ENCODE measurements at places on chromosomes 5 and 9.

DNA sequence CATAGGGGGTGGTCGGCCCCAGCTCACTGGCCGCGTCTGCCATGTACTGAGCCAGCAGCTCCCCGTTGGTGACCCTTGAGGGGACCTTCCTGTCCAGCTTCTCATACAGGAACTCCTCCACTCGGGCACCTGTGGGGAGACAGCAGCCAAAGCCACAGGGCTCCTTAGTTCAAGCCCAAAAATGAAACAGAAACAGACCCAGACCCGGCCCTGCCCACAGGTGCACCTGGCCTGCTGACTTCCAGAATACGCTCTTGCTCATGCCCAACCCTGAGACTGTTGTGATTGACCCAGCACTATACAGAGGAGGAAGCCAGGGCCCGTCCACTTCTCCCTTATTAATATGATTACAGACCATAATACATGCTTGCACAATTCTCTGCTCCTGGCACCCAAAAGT, 7.0 kb downstream of the SH3GLB2 start:
- no peak for DNase-seq

- no peak for DNase-seq
Measured at GRCh38 chr9:115373000-115373709, 255.2 kb upstream of the TNC start.

GRCh38 chr5:16889203-16889971, 46.7 kb downstream of the MYO10 start:
- DNase-seq: no peak

DNA sequence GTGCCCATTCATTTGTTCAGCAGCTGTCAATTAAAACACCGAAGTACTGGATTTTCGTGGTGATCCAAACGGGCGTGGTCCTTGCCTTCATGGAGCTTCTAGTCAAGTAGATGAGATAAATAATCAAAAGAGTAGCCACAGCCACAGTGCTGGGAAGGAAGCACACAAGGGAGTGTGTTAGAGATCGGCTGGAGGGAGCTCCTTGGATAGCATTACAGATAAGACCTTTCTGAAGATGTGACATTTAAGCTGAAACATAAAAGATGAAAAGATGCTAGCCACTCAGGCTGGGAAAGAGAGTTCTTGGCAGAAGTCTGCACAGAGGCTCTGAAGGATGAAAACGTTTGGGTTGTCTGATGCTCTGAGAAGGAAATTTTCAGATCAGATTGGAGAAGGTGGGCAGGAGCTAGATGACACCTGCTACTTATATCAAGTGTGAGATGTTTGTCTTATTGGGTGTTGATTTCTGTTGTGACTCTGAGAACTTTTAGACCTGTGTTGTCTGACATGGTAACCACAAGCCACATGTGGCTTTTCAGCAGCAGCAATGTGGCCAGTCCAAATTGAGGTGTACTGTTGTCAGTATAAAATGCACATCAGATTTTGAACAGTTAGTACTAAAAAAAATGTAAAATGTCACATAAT, 123.9 kb downstream of the TLE4 start:
- peak; percentile 37 for DNase-seq

DNA sequence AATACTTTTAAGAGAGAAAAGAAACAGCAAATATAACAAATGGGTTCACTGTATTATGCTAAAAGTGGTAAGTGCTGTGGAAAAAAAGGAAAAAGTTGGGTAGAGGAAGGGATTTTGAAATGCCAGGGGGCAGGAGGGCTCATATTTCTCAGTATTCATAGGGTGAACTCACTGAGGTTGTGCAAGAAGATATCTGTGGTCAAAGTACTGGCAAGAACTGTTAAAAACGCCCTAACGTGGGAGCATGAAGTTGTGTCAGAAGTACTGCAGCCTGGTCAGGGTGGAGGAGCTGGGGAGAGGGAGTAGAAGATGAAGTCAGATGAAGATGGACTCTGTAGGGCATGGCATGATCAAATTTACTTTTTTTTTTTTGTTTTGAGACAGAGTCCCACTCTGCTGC, 31.2 kb upstream of the SLC28A3 start:
- no peak for DNase-seq

DNA sequence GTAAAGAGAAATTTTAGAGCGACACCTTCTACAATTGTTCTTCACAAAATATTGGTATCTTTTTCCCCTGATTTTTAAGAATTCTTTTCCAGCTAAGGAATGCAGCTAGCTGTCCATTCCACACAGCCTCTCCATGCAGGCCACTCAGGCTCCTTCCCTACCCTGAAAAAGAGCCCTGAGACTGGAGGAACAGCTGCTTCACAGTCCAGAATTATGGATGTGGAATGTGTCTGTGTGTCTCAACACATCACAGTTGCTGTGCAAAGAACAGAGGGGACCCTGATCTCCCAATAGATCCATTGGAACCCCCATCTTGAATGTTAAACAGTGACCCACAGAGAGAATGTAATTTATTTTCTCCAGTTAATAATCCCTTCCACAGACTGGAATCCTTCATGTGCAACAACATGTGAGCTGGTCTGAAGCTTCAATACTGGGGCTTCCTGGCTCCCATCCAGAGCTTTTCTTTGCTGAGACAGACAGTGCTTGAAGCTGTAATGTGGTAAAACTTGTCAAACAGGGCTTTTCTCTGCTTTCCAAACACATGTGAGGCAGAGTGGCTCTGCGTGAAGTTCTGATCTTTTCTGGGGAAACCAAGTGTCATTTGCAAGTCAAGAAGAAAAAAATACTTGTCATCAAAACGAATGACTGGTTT, 53.3 kb upstream of the SMC5 start:
- no peak for DNase-seq

- DNase-seq: no peak
Measured at GRCh38 chr5:115531380-115531779, 13.2 kb downstream of the FEM1C start.

DNA sequence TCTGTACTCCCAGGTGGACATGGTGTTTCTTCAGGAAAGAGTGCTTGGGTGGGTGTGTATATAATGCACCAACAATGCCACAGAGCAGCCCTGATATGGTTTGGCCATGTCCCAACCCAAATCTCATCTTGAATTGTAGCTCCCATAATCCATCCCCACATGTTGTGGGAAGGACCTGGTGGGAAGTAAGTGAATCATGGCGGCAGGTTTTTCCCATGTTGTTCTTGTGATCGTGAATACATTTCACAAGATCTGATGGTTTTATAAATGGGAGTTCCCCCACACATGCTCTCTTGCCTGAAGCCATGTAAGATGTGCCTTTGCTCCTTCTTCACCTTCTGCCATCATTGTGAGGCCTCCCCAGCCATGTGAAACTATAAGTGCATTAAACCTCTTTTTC, 158.5 kb downstream of the NR3C1 start:
- DNase-seq: no peak

- DNase-seq: no peak
Measured at GRCh38 chr5:91469517-91470165, 86.5 kb upstream of the ARRDC3 start.

- no peak for DNase-seq
Measured at GRCh38 chr5:40477856-40478546, 201.7 kb upstream of the PTGER4 start.

- peak; percentile 75 for DNase-seq
Measured at GRCh38 chr9:71806901-71807307, 38.6 kb upstream of the CEMIP2 start.

DNA sequence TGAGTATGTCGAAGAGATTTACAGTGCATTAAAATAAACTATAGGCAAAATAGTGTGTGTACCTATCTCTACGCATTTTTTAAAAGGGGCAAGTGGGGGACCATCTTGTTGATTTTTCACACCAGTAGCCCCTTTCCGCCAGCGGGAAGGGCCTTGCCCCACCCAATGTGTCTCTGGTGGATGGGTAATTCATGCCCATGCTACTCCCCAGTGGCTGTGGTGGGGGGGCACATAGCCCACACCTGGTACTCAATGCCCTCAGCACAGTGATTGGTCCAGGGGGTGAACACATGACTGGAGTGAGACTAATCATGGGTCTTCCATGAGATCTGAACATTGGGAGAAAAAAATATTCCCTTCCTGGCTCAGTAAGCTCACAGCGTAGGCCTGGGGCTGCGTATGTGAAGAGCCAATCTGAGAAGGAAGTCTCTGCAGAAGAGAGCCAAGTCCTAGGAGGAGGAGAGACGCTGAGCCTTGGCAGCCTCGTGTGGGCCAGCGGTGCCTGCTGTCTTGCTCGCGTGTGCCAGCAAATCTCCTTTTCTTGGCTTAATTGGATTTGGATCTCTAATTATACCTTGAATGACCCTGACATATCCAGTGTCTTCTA, 103.4 kb downstream of the ADAMTS2 start:
- DNase-seq: no peak

GRCh38 chr5:169022718-169023117, 278.2 kb downstream of the SLIT3 start:
- no peak for DNase-seq

- no peak for DNase-seq
Measured at GRCh38 chr9:120676767-120677402, 37.4 kb downstream of the MEGF9 start.

GRCh38 chr5:33888587-33888986, 3.2 kb downstream of the ADAMTS12 start:
- DNase-seq: no peak

GRCh38 chr5:52356311-52356918, 431.3 kb upstream of the ITGA1 start:
- no peak for DNase-seq

DNA sequence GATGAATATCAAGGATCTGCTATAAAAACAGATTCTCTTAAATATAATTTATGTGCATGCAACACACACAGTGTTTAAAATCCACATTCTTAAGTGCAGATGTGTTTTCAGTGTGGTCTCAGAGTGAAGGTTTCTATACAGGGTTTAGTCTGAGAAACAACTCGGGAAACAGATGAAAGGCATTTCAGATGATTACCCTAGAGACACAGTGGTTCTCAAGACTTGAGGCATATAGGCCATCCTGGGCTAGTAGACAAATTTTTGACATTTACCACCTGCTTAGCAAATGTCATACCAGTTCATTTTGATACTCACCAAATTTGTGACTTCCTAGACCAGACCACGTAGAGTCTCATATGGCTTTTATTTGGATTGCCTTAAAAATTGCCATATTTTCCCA, 216.5 kb downstream of the ARL15 start:
- no peak for DNase-seq

- no peak for DNase-seq
Measured at GRCh38 chr9:126377536-126377935, 50.9 kb downstream of the MVB12B start.

- DNase-seq: peak; percentile 45
Measured at GRCh38 chr5:170225326-170226128, 7.3 kb upstream of the C5orf58 start.

GRCh38 chr5:40578501-40579451, 100.9 kb upstream of the PTGER4 start:
- no peak for DNase-seq

DNA sequence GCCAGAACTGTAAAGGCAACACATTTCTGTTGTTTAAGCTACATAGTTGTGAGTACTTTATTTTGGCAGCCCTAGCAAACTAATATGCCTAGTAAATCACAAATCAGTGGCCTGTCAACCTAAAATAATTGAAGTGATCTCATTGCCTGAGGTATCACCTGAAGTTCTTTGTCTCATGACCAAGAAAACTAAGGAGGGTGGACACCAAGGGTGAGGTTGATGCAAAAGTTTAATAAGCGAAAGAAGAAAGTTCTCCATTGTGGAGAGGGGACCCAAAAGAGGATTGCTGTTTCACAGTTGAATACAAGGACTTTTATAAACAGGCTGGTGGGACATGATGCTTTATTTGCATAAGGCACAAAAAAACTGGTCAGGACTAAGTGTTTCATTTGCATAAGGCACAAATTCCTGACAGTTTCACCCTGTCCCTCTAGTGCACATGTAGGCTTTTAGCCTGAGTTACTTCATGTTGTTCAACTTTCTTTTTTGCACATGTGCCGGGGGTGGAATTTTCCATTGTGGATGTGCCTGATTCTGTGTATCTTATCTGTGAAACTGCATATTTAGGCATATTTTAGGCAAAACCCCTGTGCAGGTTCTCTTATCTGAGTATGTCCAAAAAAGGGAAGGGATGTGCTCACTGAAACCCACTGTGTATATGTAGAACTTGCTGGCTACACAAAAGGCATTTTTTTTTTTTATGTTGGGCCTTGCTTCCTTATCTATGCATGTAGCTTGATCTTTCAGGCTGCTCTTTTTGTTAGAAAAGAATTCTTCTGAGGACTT, 108.6 kb upstream of the RAI14 start:
- DNase-seq: no peak

- no peak for DNase-seq
Measured at GRCh38 chr5:113217619-113218184, 217.1 kb downstream of the TSSK1B start.

GRCh38 chr5:150461231-150461630, 11.7 kb upstream of the RPS14 start:
- no peak for DNase-seq

DNA sequence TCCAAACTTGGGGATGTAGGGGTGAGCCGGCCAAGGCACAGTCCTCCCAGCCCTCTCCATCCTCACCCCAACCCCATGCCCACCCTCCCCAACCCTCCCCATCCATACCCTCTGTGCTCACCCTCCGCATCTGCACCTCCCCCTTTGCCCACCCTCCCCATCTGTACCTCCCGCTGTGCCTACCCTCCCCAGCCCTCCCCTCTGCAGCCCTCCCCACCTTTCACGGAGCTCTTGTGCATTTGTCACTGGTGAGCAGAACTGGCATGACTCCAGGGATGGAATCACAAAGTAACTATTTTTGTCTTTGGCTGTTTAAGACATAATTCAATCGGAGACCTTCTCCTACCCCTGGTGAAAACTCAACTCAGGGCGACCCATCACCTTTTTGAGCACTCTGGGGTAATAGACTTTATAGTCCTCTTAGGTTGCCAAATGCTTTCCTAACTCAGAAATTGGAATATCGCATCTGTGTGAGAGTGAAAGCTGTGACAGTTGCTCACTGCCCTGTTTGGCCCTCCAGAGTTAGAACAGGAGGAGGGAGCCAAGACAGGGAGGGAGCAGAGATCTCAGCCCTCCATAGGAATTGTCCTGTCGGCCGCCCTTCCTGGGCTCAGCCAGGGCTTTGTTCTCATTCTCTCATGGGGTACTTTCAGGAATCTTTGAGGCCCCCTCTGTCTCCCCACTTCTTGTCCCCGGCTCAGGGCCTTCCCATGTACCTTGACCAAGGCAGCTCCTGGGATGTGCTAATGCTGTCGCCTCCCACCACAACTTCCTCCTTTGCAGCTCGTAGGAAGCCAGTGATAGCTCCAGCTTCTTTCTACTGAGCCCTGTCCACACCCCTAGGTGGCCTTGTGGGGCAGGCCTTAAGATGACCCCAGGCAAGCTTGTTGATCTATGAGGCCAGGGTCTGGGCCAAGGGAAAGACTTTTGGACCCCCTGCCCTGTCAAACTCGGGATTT, 36.2 kb downstream of the OTULIN start:
- DNase-seq: no peak

DNA sequence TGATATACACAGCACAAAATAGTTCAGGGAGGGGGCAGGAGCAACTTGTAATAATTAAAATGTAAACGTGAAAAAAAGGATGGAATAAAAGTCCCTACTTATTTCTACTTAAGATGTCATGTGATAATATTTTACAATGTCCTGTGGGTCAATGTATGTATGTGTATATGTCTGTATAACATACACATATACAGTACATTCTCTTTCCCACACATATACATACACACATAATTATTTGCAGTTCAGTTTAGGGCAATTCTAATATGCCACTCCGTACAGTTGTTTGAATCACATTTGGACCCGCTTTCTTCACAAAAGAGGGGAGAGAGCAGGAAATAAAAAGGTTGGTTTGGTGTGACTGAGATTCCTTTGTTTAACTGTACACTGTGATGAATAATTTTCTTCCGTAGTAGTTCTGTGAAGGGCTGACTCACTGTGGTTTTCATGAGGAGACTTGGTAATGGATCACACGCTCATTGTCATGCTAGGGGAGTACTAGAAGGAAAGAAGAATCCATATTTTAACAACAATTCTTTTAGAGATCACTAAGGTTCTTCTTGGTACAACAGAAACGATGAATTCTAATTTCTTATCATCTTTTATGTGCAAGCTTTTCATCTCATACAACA, 26.2 kb upstream of the ACOT12 start:
- DNase-seq: no peak

Measured in T-helper 1 cell (primary cell).